ENCODE measurements at places on chromosomes 5 and 9.

DNA sequence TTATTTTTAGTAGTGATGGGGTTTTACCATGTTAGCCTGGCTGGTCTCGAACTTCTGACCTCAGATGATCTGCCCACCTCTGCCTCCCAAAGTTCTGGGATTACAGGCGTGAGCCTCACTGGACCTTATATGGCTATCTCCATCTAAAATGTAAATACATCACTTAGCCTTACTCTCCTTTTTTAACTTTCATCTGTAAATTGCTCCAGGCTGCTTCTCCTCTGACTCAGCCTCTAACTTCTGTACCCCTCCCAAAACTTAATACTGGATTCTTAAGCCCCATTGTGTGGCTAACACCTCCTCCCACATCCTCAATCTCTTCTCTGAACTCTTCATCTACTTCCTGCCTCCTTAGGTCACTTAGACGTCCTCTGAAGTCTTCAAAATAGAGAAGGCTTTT is 4.0 kb downstream of the SNX30 start:
- peak; percentile 18 for DNase-seq

DNA sequence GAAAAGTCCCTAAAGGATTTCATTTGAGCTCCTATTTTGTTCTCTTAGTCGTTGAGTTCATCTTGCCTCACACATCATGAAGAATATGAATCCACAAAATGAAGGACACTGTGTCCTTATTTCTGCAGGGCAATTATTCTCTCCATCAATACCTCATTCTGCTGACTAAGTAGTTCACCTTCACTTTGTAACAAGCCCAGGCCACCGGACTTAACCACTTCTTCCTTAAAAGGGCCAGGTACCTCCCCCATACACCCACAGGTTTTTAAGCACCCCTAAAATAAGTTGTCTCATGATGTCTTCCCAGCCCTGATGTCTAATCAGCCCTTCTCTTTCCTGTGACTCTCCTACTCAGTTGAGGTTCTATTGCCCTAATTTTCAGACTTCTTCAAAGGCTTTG is 67.1 kb upstream of the PLPP6 start:
- no peak for DNase-seq

GRCh38 chr9:13122756-13123369 is 156.6 kb downstream of the MPDZ start:
- no peak for DNase-seq

DNA sequence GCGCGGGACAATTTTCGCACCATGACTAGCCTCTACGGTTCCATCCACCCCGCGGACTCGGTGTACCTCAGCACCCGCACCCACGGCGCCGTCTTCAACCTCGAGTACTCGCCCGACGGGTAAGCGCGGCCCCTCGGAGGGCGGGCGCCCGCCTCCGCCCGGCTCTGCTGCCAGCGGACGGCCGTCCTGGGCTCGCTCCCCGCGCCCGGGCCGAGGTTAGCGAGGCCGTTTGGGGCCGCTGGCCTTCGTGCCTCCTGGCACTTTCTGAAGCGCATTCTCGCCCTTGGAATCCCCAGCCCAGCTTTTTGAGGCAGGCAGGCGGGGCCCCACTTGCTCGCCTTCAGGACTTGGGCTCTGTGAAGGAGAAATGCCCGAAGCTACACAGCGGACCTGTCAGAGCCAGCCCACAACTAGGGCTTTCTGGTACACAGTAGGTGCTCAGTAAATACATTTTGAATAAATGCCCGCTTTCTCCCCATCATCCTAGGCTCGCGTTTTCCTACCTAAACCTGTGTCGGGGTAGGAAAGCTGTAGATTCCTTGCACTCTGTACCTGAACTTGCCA is 772 bp downstream of the DCAF10 start:
- DNase-seq: peak; percentile 17

DNA sequence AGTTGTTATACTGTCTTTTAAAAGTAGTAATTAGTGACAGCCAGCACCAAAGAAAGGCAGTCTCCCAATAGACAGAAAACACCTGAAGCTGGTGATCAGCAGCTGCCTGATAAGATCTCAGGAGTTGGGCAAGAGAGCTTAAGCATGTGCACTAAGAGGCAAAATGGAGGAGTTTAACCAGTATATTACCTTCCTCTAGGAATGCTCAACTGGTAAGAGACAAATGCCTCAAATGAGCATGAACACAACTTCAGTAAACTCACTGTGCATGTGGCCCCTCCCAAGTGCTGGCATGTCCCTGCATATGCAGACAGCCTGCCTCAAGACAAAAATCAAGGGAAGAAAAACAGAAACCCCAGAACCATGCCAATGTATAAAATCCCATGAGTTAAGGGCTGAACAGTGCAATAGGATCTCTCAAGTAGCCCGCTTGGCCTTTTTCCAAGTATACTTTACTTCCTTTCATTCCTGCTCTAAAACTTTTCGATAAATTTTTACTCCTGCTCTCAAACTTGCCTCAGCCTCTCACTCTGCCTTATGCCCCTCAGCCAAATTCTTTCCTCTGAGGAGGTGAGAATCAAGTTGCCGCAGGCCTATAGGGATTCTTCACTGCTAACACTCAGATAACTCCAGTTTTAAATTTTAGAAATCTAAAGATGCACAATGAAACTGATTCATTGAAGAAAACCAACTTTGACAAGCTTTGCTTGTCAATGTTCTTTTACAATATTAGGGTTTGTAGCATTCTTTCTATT is 724.8 kb upstream of the RIOK2 start:
- no peak for DNase-seq

- DNase-seq: no peak
These were observed 184.2 kb downstream of the NSG2 start for GRCh38 chr5:174229514-174230370.

Measured in stimulated activated CD4-positive, alpha-beta T cell treated with anti-CD3 and anti-CD28 coated beads, Interleukin-2, amount 100 ng/mL, for 48 hours (primary cell).